ENCODE measurements at places on chromosomes 5 and 9. TPM values are rescaled to one million over a fixed set of nuclear protein-coding genes. Genes with fewer than 3 reads are reported as not detected.

GRCh38 chr5:146751781-146752401 is 126.7 kb downstream of the PPP2R2B start:
- no peaks in the 10 kb centered on the region for H3K27me3 ChIP-seq
- DNase-seq, result no peak
- H3K4me3 ChIP-seq, result no peak overlapping the region
- H3K27ac ChIP-seq, result no peak overlapping the region
- H3K36me3 ChIP-seq, result no peaks in the 10 kb centered on the region
- H3K4me1 ChIP-seq, result no peaks in the 10 kb centered on the region

DNA sequence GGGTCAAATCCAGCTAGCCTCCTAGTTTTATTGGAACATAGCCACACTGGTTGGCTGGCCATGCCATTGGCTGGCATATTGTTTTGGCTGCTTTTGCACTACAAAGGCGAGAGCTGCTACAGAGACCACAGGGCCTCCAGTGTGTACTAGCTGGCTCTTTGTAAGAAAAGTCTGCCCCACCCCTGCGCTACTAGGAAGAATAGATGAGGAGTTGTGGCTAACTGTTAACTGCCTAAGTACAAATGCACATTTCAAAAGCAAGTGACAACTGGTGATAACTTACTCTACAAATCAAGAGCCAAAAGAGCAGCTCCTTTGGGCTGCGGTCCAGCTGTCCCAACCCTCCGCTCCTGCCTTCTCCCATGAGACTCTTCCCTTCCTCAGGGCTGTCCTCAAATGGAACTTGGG is 63.9 kb downstream of the SERINC5 start:
- peaks cover 6% of the 10 kb centered on the region for H3K36me3 ChIP-seq
- no peaks in the 10 kb centered on the region for H3K27me3 ChIP-seq
- no peak overlapping the region for H3K27ac ChIP-seq
- H3K4me3 ChIP-seq, result no peak overlapping the region
- peaks cover 57% of the 10 kb centered on the region for H3K4me1 ChIP-seq

- H3K27ac ChIP-seq, result no peak overlapping the region
- DNase-seq, result no peak
- H3K36me3 ChIP-seq, result no peaks in the 10 kb centered on the region
- 0 out of 3 replicates have a peak, but pooled peaks cover 3% of the 10 kb centered on the region for H3K27me3 ChIP-seq
- H3K4me1 ChIP-seq, result no peaks in the 10 kb centered on the region
These were observed 59.6 kb upstream of the LIFR start for GRCh38 chr5:38615981-38616451.

- no peaks in the 10 kb centered on the region for H3K27me3 ChIP-seq
- no peaks in the 10 kb centered on the region for H3K36me3 ChIP-seq
- no peak overlapping the region for H3K27ac ChIP-seq
- no peak overlapping the region for H3K4me3 ChIP-seq
- no peak for DNase-seq
- peaks cover 85% of the 10 kb centered on the region for H3K4me1 ChIP-seq
These were observed 67.0 kb downstream of the ARHGAP26 start for GRCh38 chr5:142837081-142837725.

The LHX6 gene
- 1.3 TPM for total RNA-seq

The TMEM252 gene
- not detected for total RNA-seq

The HAPLN1 gene
- not detected for total RNA-seq

The IFNA21 gene
- total RNA-seq, result not detected

The SAXO1 gene
- total RNA-seq, result not detected

Data from HepG2 (cell line).